ENCODE measurements at places on chromosomes 6 and 20.

GRCh38 chr20:63831993-63832686 lies 1.1 kb upstream of the ZBTB46 start:
- DNase-seq = no peak

- DNase-seq = no peak
These were observed 4.6 kb downstream of the PPDPF start for GRCh38 chr20:63525185-63525584.

DNA sequence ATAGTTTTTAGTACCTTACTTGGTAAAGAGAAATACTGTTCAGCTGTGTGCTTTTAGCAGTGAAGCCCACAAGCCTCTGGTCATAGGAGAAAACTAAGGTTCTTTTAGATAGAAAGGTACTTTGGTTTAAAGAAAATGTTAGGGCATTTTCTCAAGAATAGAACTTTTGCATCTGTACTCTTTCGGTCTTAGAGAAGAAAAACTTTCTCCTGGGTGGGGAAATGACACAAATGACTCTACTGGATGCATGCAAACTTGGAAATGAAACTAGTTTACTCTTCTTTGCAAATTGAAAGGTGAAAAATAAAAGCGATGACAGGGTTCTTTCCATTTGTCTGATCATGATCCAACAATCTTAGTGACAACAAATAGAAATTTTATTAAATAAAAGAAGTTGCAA lies 2.1 kb upstream of the TMEM217 start:
- DNase-seq = no peak

- DNase-seq = no peak
These were observed 200.5 kb upstream of the ARG1 start for GRCh38 chr6:131372535-131372934.

GRCh38 chr20:11867291-11867919 lies 50.3 kb upstream of the BTBD3 start:
- no peak for DNase-seq

DNA sequence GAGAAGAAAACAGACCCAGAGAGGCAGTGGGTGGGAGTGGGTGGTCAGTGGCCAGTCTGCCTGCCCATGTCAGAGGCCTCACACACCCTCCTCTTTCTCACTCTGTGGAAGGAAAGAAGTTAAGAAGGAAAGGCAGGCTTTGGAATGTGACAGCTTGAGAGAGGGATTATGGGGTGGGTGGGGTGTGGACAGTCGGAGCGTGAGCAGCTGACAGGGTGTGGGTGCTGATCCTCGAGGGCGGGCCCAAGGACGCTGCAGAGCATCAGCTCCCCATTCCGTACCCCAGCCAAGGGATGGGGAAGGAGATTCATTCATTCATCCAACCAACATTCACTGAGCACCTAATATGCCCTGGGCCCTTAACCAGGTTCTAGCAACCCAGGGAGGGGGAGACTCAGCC lies 4.8 kb downstream of the TGM6 start:
- no peak for DNase-seq

DNA sequence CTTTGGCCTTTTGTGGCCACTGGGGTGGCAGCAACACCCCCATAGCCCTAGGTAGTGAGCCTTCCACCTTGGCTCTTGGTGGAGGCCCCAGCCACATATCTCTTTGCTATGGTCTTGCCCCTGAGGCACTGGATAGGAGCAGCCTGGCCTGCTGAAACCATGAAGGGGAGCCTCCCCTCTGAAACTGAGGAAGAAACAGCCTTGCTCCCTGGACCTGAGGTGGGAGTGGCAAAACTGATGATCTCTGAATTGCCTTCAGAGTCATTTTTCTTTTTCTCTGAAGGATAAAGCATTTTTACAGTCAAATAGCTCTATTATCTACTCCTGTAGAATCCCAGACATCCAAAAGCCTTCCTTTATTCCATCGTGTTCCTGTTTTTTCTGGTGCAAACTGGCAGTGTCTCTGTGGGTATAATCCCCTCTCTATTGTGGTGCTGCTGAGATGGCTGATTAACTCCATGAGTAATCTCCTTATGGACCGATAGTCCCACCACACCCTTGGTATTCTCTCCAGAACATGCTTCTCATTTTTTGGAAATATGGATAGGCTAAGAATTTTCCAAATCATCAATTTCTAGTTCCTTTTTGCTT lies 22.0 kb upstream of the PRSS35 start:
- no peak for DNase-seq

Data from muscle of arm (tissue), 14 donors.